ENCODE measurements at places on chromosomes 16 and 17.
A peak's percentile ranks its signal among the peaks of the same experiment; 100 is the strongest.

DNA sequence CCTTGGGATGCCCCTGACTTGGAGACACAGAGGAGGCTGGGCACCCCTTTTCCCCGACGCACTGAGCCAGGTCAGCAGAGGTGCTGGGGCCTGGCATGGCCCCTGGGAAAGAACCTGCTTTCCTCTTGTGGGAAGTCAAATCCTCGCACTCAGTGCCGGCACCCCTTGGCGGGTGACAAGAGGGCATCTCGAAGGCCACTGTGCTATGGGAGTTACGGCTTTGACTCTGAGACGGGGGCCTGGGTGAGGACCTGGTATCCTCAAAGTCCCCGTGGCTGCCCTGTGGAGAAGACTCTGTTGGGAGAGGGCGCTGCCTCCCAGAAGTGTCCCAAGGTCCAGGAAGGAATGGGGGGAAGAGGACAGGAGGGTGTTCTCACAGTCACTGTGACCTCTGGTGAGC is 117.0 kb downstream of the METRNL start:
- DNase-seq, result no peak

- DNase-seq, result no peak
Observed at GRCh38 chr17:29240968-29241963, 5.4 kb upstream of the CRYBA1 start.

- no peak for DNase-seq
Observed at GRCh38 chr17:2393954-2394749, 6.7 kb downstream of the MNT start.

- DNase-seq, result no peak
Observed at GRCh38 chr16:75078886-75079285, 37.7 kb downstream of the LDHD start.

DNA sequence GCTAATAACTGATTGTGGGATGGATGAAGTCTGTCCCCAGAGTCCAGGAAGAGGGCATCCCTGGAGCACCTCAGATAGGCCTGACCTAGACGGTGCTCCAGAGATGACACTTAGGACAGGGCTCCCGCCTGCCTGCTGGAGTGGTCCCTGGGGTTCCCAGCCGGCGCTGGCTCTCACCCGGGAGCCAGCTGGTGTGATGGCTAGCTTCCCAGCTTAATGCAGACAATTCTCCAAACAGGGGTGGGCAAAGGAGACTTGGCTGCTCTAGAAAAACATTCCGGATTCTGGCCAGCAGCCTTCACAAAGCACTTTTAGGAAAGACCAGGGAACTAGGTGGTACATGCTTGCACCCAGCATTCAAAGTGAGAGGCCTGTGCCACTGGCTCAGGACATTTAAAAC is 18.6 kb downstream of the ACE start:
- DNase-seq, result no peak

GRCh38 chr17:76547183-76547641 is 7.4 kb downstream of the PRCD start:
- peak; percentile 47 for DNase-seq

DNA sequence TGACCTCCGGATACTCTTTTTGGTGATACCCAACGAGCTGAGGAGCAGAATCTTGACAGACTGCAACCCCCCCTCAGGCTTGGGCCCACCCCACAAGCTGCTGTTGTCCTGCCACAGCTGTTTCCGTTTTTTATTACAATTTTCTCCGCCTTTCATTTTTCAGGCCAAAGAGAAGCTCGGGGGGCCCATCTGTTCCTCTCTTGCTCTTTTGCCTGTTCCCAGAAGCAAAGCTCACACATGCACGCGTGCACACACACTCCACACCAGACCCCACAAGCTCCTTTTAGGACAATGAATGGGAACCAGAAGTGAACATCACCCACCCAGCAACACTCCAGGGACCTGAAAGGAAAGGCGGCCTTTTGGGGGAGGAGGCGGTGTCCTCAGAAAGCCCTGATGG is 16.3 kb downstream of the SOX9 start:
- DNase-seq, result no peak

DNA sequence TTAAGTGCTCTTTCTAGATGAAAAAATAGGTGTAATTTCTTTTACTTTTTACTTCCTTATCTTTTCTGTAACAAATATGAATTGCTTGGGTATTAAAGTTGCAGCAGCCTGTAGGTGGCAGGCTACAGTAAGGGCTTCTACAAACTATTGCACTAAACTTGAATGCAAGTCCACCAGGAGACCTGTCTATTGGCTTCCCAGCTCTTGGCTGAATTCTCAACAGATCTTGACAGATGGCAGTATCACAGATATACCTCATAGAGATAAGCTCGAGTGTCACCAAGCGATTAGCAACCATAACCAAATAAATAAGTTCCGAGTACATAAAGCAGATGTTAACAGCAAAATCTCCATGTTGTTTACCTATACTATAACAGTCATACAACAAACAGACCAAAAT is 5.9 kb downstream of the BBS2 start:
- DNase-seq, result peak; percentile 12

DNA sequence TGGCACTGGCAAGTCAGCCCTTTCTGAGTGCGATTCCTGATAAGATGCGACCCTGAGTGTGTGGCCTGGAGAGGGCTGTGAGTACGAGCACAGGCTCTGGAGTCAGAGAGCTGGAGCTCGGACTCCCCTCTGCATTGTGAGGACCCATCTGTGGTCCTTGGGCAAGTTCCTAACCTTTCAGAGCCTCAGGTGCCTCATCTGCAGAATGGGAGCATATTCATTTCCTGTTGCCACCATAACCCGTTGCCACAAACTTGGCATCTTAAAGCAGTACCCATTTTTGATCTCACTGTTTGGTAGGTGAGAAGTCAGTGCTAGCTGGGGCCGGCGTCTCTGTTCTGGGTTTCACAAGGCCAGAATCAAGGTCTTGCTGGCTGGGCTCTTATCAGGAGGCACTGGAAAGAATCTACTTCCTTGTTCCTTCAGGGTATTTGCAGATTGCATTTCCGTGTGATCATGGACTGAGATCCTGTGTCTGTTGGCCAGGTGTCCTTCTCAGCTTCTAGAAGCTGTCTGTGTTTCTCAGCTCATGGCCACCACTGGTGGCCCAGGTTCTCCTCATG is 20.2 kb downstream of the KNOP1 start:
- no peak for DNase-seq

DNA sequence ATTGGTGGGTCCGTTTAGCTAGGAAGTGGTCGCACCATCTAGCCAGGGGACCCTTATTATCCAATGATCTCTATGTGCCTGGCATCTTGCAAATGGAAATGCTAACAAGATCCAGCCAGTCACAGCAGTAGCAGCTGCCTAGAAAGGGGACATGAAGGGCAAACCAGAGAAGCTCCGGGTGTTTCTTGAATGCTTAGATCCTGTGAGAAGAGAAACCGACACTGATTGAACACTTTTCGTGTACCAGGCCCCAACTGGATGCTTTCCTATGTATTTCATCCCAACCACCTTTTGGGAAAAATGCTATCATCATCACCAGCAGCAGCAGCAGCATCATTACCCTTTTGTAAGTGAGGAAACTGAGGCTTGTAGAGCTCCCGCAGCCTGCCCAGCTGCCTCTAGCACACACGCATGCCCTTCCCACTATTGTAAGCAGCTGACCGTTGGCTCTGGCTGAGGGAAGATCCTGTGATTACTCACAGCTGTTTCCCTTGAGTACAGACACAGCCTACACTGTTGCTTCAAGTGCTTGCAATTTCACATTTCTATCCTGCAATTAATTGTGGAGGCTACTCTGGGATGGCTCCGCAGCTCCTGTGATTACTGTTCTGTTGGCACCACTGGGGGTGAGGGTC is 180.7 kb upstream of the CACNG5 start:
- no peak for DNase-seq

GRCh38 chr16:51670527-51670926 is 519.5 kb upstream of the SALL1 start:
- DNase-seq, result no peak

- no peak for DNase-seq
Observed at GRCh38 chr17:56918916-56919315, 5.1 kb upstream of the TRIM25 start.

DNA sequence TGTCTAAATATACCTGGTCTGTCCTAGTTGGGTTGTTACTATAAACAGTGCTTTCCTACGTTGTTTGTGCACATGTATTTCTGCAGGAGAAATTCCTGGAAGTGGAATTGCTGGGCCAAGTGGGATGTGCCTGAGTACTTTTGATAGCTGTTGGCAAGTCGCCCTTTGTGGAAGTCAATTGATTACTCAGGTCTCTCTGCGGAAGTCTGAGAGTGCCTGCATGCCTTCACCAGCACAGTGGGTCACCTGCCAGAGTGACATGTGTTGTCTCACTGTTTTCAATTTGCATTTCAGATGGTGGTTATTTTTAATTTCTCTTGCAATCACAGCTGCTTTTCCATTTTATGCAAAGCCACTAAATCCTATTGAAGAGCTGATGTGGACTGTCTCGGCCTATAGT is 2.3 kb upstream of the MVD start:
- no peak for DNase-seq

GRCh38 chr16:77308163-77308561 is 109.0 kb downstream of the SYCE1L start:
- DNase-seq, result no peak

- DNase-seq, result no peak
Observed at GRCh38 chr16:89564476-89565255, 4.2 kb downstream of the RPL13 start.

DNA sequence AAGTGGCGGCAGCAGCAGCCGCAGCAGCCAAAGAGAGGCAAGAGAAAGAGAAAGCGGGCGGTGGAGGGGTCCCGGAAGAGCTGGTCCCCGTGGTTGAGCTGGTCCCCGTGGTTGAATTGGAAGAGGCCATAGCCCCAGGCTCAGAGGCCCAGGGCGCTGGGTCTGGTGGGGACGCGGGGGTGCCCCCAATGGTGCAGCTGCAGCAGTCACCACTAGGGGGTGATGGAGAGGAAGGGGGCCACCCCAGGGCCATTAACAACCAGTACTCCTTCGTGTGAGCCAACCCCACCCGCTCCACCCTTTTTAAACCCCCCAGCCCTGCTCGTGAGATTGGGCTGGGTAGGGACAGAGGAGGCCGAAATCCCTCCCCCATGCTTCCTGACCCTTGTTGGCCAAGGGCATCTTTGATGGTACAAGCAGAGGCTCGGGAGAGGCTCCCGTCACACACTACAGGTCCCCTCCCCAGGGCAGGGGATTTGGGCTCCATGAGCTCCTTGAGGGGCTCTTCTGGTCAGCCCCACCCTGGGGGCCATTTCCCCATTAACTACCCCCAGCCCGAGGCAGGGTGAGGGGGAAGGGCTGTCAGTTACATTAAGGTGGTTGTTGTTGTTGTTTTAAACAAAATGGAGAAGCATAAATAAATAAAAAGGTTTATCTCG is 4.6 kb upstream of the ATP2A1 start:
- DNase-seq, result no peak

- no peak for DNase-seq
Observed at GRCh38 chr17:68383443-68384321, 73.6 kb downstream of the WIPI1 start.

DNA sequence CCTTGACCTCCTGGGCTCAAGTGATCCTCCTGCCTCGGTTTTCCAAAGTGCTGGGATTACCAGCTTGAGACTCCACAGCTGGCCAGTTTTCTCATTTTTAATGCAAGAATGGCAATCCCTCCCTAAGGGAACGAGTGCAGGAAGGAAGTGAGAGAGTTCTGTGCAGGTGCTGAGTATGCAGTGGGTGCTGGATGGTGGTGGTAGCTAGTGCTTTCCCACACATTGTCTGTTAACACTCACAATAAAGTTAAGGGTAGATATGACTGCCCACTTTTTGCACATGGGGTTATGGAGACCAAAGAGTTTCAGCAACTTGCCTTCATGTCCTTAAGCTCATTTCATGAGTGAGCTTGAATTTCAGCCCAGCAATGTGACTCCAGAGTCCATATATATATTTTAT is 18.5 kb downstream of the RGS9 start:
- no peak for DNase-seq

DNA sequence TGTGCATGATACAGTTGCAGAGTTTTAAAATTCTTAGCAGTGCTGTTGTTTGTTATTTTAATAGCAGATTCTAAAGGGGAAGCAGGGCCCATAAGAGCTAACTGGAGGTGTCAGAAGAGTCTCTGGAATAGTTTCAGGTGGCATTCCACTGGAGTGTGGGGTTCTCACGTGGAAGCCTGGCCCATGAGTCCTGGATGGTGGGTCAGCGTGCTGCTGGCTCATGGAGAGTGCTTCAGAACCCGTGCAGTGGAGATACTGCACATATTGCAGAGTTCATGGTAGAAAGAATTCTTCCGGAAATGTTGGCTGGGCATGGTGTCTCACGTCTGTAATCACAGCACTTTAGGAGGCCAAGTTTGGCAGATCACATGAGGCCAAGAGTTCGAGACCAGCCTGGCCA is 43.9 kb downstream of the B9D1 start:
- no peak for DNase-seq

GRCh38 chr16:68425498-68426346 is 22.6 kb downstream of the SMPD3 start:
- DNase-seq, result no peak

DNA sequence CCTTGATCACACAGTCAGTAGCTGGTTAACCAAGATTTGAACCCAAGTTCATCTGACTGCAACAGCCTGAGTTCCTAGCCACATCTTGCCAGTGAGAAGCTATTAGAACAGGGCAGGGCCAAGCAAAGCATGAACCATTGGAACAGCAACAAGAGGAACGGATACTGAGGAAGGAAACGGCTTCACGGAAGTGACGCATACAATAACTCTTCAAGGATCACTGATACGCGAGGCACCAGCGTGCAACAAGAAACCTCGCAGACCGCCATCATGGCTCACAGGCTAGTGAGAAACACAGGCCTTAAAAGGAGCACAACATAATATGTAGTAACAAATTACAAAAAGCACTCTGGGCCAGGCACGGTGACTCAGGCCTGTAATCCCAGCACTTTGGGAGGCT is 114.9 kb downstream of the CDYL2 start:
- DNase-seq, result no peak

DNA sequence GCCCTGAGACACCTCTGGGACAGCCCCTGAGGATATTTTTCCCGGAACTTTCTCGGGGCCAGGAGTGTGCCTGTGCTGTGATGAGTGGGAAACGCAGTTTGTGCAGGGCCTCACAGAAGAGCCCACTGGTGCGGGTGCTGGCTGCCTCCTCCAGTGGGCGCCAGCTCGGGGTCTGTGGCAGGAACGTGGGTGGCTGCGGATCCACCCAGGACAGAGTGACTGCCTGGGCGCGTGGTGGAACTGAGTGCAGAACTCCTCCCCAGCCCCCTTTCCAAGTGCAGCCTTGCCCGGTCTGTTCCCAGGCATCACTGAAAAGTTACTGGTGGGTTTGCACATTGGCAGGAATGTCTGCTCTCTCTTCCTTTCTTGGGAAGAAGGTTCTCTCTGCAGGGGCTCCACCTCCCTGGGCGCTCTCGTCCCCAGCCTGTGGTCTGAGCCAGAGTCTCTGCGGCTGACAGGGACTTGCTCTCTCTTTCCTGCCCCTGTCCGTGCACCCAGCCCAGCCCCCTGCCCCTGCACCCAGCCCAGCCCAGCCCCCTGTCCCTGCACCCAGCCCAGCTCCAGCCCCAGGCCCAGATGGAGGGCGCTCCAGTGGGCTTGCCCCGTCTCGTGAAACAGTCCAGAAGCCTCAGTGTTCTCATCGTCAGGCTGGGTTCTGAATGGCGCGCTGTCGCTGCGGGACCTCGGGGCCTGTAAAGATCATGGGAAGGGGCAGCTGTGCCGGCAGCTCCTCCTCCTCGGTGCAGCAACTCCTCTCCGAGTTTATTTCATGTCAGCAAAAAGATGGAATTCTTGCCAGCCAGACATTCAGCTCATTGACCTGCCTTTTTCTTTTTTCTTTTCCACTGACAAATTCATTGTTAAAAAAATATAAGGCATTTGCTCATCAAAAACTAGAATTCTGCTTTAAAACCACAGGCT is 117.5 kb downstream of the BANP start:
- no peak for DNase-seq
